NCI-H1417 (cell line): ENCODE measurements at places on chromosomes 1 and 21.
A peak's percentile ranks its signal among the peaks of the same experiment; 100 is the strongest.

DNA sequence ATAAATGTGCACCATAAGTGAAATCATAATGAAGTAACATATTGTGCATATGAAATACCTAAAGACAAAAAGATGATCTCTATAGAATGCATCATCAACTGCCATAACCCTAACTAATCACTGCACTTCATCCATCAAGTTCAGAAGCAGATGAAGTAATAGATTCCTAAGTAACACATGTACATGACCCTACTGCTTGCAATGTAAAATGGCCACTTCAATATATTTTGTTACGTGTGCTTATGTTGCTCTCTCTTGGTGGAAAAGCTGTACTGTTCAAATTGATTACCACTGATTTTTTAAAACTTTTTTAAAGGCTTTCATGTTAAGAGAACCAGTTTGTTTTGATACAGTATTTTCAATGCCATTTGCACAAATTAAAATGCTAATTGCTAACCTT is 141.8 kb downstream of the TTLL7 start:
- DNase-seq = no peak

DNA sequence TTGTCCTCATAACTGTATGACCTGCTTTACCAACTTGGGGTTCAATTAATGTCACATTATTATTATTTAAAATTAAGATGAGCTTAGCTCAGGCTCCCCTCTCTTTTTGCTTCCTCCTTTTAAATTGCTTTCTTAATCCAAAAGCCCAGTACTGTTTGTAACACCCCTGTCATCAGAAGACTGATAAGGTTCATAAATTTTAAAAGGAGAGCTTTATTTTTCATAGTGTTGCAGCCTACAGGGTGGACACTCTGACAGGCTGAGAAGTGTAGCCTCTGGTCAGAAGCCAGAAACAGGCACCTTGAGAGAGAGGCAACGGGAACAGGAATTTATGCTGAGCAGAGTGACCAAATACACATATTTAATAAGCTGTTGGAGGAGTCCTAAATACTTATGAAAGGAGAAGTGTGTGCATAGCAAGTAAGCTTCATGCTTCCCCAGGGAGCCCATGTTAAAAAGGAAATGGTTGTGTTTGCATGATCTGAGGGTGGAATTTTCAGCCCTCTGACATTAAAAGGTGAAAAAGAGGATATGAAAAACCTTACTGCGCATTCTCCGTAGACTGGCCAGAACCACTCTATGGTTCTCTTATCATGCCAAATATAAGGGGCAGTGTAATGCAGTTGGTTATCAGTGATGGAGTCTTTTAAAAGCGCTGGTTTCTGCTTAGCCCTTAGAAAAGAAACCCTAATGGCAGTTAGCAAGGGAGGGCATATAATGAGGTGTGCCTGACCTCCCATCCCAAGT is 30.5 kb upstream of the FGGY start:
- peak; percentile 5 for DNase-seq

- peak; percentile 17 for DNase-seq
Observed at GRCh38 chr1:32981003-32981901, 16.6 kb upstream of the RNF19B start.

- no peak for DNase-seq
Observed at GRCh38 chr1:11307852-11308251, 34.9 kb downstream of the UBIAD1 start.

- DNase-seq = no peak
Observed at GRCh38 chr1:193697115-193697762, 510.8 kb upstream of the B3GALT2 start.

DNA sequence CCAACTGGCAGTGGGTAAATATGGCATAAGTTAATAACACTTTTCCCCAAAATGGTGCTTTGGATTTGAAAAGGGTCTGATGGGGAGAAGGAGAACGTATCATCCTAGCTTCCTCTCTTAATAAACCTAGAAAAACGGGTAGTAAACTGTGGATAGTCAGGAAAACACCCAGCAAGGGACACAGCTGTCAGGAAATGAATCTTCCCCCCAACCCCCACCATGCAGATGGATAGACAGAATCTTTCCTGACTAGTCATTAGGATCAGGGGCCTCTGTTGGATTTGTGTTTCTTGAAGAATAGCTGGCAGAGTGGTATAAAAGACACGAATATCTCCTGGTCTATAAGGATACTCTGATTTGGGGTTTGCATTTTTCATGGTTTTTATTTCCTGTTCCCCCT is 22.5 kb upstream of the LAX1 start:
- DNase-seq = no peak

GRCh38 chr1:1419813-1420653 is 1.0 kb downstream of the ANKRD65 start:
- peak; percentile 36 for DNase-seq

DNA sequence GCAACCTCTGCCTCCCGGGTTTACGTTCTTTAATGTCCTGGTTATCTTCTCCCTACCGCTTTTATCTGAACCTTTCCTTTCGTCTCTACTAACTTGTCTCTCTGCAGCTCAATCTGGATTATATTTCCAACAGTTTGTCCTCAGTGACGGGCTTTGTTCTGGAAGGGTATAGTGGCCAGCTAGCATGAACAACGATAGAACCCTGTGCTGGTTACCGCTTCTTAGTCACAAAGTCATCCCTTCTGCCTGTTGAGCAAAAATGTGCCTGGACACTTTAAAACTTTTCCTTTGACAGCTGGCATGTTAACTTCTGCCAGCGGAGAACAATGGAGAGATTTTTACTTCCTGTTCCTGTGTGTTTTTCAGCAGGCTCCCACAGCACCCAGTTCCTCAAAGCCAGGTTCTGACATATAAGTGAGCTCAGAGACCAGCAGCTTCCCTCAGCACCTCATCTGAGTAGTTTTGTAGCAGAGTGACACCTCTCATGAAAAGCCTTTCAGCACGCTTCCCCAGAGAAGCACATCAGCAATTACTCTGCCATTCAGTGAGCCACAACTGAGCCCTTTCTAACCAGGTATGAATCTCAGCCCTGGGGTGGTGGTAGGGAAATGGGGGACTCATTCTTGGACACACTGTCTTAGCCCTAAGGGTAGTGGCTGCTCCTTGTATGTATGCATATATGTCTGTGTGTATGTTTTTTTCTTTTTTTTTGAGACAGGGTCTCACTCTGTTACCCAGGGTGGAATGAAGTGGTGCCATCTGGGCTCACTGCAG is 23.6 kb upstream of the CCDC17 start:
- DNase-seq = no peak

- no peak for DNase-seq
Observed at GRCh38 chr1:176795929-176796328, 333.0 kb downstream of the PAPPA2 start.

DNA sequence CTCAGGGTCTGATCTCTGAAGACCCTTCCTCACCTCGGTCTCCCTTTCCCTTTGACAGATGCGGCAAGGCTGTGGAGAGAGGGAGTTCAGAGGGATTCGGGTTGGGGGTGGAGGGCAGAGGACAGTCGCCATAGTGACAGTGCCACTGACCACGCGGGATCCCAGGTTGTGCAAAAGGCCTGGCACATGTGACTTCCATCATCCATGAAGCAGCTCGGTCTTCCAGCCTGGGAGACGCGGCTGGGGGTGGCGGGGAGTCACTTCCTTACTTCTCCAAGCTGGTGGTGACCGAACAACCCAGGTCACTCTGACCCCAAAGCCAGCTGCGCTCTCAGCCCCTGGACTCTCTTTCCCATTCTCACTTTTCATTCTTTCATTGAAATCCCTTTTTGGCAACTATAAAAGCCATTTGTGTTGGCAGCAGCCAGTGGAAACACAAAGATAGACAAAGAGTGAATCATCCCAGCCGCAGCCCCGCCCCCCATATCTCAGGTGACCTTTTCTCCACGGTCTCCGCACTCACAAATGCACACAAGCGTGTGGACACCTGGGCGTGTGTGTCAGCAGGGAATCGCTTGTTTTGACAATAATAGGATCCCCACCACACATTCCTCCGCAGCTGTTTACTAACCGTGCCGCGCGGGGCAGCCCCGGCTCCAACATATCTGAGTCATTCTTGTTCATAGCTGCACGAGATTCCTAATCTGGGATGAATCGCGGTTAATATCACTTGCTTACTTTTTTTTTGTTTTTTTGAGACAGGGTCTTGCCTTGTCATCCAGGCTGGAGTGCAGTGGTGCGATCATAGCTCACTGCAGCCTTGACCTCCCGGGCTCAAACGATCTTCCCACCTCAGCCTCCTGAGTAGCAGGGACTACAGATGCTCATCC is 68.3 kb downstream of the DHRS3 start:
- DNase-seq = no peak

DNA sequence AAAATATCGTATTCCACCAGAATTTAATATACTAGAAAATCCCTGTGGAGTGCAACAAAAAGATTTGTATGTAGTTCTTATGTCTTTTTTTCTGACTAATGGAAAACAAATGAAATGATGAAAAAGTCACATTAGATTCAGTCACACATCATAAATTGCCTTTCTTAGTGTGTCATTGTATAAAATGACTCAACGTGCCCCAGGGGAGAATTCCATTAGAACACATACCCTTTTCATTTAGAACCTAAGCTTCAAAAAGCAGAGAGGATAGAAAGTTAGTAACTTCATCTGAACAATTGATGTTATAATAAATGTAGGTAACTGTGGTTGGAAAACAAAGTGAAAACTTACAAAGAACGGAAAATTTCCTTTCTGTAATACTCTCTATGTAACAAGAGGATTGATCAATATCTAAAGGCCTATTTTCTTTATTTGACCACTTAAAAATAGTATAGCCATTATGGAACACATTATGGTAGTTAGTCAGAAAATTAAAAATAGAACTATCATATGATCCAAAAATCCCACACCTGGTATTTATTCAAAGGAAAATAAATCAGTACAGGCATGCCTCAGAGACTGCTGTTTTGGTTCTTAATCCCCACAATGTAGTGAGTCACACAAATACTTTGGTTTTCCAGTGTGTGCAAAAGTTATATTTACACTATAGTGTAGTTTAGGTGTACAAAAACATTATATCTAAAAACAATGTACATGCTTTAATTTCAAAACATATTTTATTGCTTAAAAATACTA is 1016.1 kb downstream of the KCNT2 start:
- DNase-seq = no peak

- DNase-seq = no peak
Observed at GRCh38 chr1:64550510-64550909, 80.6 kb downstream of the CACHD1 start.

GRCh38 chr1:100811808-100812207 is 82.8 kb downstream of the EXTL2 start:
- DNase-seq = no peak

- no peak for DNase-seq
Observed at GRCh38 chr1:178490967-178491366, 5.8 kb downstream of the CLEC20A start.

DNA sequence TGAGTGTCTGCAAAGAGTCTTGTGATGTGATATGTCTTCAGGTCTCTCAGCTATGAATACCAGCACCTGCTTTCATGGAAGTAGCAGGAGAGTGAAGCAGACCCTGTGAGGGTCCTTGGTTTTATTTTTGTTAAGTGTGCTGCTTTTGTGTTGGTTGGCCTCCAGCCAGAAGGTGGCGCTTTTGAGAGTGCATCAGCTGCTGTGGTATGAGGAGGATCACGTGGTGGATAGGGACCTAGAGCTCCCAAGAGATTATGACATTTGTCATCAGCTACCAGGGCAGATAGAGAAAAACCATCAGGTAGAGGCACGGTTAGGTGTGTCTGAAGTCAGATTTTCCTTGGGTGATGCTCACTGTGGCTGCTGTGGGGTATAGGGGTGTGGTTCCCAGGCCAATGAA is 1232.1 kb downstream of the MRPL39 start:
- DNase-seq = no peak

DNA sequence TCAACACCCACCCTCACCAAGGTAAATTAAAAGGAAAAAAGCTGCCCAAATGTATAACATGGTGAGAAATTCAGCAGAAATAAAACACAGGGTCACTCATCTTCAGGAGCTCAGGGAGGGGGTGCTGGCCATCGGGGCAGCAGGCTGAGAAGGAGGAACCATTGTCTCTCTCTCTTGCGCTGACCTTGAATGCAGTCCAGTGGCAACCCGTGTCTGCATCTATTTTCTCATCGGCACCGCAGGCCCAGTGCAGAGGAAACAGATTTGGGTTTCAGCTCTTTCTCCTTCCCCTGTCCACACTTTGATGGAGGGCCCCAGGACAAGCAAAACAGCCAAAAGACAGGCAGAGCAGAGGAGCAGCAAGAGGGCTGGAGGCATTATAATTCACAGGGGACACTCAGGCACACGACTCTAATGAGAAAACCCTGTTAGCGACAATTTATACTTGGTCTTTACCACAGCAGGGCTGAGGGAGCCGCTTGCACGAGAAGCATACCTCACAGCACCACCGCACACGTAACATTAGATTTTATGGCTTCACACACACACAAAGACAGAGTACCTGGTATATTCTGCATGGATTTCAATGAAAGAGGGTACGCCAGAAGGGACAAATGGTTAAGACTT is 18.6 kb downstream of the MKNK1 start:
- no peak for DNase-seq

DNA sequence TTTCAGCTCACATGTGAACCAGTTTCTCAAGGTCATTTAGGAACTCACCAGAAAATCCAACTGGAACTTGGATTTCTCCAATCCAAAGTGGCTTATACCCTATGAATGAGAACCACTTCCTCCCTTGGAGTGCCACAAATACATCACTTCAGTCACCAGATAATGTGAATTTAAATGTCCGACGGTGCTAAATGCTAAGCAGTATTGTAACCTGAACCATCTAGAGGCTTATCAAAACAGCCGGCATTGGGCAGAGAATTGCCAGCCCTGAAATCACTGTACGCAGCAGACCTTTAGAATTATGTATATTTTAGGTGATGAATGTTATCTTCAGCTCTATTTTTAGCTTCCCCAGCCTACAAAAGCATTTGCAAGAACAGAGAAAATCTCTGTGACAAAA is 76.8 kb upstream of the COX20 start:
- no peak for DNase-seq

DNA sequence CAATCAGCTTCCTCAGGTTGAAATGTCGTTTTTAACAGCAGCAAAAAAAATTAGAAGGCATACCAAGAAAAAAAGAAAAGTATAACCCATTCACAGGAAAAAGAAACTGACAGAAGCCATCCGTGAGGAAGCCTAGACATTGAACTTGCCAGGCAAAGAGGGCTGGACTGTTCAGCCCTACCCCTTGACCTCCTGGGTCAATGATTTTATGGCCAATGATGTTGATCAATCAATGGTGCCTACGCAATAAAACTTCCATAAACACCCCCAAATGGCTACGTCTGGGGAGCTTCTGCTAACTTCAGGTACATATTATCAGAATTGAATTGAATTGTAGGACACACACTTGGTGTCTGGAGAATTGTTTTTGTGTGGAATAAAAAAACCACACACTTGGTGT is 4.8 kb upstream of the PSEN2 start:
- DNase-seq = no peak
